ENCODE measurements at places on chromosomes 7 and 10.

- no peak for DNase-seq
Measured at GRCh38 chr7:131570401-131570800, 14.0 kb upstream of the PODXL start.

DNA sequence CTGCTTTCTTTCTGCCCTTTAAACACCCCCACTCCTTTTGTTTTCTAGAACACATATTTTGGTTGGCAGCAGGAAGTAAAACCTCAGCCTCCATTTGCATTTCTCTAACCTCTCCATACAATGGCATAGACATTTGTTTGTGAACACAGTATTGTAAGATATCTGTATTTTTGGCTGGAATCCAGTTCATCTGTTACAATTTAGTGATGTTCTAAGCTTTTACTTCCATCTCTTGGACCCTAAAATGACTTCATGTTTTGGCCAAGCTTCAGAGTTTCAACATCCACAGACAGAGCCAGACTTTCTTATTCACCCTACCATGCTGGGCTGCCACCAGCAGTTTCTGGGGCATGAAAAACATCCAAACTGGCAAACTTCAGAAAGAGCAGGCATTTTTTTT is 21.1 kb upstream of the AUTS2 start:
- no peak for DNase-seq

- no peak for DNase-seq
Measured at GRCh38 chr7:87480386-87480785, 4.9 kb upstream of the ABCB4 start.

GRCh38 chr10:63241841-63242281 is 108.7 kb downstream of the NRBF2 start:
- DNase-seq = no peak

GRCh38 chr7:4707980-4708411 is 25.9 kb downstream of the FOXK1 start:
- DNase-seq = no peak

GRCh38 chr10:126500185-126500584 is 111.9 kb upstream of the ADAM12 start:
- no peak for DNase-seq

GRCh38 chr10:329361-330099 is 194.3 kb downstream of the ZMYND11 start:
- no peak for DNase-seq

- no peak for DNase-seq
Measured at GRCh38 chr10:74437822-74438221, 286.8 kb downstream of the ADK start.

DNA sequence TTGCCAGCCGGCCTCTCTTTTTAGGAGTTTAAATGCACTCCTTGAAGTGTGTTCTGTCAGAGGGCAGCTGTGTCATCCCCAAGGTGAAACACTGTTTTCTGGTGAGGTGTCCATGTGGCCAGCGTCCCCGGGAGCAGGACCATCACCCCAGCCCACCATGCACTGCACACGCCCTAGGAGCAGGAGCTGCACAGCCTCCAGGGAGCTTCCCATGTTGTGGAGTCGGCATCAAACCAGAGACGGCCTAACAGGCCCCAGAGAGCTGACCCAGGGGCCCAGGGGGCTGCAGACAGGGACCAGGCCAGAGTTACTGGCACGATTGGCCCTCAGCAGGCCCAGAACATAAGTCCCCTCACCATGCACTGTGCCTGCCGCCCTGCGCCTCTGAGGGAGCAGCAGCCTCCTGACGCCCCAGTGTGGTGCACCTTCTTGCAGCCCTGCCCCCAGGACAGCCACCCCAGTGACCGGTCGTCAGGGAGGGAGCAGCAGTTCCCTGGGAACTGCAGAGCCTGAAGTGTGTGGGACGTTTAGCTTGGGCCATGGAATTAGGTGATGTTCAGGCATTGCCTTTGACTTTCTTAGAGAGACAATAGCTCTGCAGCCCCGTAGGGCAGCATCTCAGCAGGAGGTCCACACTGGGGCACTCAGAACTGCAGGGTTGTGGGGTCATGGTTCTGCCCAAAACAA is 97.9 kb downstream of the NKX6-2 start:
- DNase-seq = no peak

DNA sequence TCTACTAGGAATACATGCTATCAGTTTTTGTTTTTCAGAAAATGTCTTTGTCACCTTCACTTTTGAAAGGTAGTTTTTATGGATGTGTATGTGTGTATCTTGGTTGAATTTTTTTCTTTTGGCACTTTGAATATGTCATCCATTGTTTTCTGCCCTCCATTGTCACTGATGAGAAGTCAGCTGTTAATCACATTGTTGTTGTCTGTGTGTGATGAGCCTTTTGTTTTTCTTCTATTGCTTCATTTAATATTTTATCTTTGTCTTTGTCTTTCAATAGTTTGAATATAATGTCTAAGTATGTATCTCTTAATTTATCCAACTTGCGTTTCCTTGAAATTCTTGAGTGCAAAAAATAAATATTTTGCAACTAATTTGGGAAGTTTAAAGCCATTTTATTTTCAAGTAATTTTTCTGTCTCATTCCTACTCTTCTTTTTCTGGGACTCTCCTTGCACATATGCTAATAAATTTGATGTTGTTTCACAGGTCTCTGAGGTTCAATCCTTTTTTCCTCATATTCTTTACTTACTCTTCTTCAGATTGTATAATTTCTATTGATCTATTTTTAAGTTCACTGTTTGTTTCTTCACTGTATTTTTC is 546.9 kb upstream of the GHITM start:
- no peak for DNase-seq

DNA sequence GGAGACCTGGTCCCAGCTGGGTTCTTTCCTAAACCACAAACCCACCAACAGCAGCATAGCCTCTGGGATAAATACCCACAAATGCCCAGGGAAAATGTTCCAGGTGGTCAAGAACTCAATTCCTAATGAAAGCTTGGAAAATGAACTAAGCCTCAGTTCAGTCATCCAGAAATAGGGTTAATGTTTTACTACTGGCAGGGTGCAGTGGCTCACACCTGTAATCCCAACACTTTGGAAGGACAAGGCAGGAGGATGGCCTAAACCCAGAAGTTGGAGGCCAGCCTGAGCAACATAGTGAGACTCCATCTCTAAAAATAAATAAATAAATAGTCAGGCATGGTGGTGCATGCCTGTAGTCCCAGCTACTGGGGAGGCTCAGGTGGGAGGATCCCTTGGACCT is 82.2 kb downstream of the SVOPL start:
- DNase-seq = no peak

- DNase-seq = no peak
Measured at GRCh38 chr10:132107949-132108877, 42.5 kb downstream of the JAKMIP3 start.

DNA sequence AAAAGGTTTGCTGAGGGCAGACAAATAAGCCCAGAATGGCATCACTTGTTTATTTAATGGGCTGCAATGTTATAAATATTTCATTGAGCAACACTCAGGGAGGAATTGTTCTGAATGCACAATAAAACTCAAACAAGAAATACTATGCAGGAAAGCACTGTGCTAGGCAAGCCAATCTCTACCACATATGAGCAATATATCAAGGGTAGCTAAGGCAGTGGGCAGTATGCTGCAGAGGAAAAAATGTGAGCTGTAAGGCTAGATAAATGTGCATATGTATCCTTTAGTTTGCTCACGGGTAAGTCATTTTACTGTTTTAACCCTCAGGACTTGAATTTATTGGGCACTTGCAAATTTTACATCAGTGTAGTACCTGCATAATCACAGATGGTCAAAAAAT is 349.6 kb downstream of the CDC14C start:
- DNase-seq = no peak

- DNase-seq = peak; percentile 28
Measured at GRCh38 chr7:3461923-3462322, 160.9 kb downstream of the SDK1 start.

GRCh38 chr10:61153771-61154170 is 209.8 kb upstream of the RHOBTB1 start:
- DNase-seq = no peak

DNA sequence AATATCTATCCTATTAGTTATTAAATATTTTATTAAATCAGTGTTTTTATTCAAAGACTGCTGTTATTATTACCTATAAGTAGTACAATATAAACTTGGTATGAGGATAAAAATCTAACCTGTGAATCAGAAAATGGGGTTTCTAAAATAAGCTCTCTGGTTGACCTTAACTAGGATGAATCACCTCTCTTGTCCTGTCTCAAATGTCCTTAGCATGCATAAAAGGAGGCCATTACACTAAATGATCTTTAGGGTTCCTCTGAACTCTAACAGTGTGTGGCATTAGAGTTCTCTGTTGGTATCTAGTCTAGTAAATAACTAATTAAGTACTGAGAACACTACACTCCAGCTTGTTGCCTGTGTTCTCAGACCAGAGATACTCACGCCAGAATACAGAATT is 143.1 kb upstream of the LRRTM3 start:
- no peak for DNase-seq

GRCh38 chr7:17021205-17021604 is 139.4 kb upstream of the AGR3 start:
- DNase-seq = no peak

- no peak for DNase-seq
Measured at GRCh38 chr7:2823130-2823529, 21.0 kb downstream of the GNA12 start.

DNA sequence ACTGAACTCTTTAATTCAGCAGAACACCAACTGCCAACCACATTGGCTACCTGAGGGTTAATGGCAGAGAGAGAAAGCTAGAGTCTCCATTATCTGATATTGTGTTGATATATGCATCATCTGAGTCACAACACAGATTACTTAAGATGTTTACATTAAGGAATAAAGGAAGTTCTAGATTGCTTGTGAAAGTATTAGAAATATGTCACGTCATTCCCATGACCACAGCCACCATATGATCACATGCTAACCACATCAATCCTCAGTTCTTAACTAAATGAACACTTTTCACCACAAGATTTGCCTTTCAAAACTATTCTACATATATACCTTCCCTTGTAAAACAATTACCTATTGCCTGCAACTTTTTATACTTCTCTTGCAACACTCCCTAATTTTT is 337.9 kb downstream of the FGFR2 start:
- DNase-seq = no peak

- no peak for DNase-seq
Measured at GRCh38 chr10:122435212-122435827, 19.1 kb upstream of the ARMS2 start.

DNA sequence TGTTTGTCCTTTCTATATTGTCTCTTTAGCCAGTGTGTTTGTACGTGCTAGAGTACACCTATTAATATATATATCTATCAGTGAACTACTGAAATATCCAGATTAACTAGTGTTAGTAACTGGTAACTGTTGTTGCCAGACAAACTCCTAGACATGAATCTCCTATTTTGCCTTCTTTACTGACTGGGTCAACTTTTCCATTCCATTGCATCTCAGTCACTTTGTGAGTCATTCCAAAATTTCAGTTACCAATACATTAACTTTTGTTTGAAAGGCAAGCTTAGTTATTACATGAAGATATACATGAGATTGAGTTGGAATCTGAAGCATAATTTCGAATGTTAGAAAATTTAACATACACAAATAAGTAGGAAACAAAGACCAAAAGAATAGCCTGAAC is 51.4 kb downstream of the BTAF1 start:
- no peak for DNase-seq

DNA sequence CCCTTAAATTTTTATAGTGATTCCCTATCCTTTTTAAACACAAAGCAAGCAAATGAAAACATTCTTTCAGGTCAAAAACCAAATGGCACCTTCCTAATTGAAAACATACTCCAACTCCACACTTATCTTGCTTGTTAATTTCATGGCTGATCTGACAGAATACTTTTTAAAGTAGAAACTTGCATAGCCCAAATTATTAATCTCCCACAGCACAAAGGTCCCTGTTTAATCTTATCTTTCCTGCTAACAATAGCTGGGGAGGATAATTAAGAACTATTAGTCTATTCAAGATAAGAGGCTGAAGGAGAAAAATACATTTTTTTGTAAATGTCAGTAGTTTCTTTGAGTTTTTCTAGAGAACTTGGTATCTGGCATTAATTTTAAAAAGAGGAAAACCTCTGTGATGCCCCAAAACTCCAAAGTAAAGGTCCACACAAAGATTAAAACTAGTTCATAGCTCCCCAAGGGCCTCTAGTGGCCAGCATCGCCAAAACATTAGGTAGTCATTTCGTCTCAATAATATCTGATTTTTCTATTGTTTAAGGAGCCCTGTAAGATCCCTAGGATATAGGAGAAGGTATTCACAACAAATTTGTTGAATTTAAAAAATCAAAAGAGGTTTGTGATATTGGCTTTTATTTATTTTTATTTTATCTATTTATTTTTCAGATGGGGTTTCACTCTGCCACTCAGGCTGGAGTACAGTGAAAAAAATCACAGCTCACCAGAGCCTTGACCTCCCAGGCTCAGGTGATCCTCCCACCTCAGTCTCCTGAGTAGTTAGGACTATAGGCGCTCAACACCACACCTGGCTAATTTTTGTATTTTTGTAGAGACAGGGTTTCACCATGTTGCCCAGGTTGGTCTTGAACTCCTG is 14.7 kb downstream of the CDNF start:
- DNase-seq = no peak

- no peak for DNase-seq
Measured at GRCh38 chr10:98380493-98381339, 34.3 kb downstream of the PYROXD2 start.

DNA sequence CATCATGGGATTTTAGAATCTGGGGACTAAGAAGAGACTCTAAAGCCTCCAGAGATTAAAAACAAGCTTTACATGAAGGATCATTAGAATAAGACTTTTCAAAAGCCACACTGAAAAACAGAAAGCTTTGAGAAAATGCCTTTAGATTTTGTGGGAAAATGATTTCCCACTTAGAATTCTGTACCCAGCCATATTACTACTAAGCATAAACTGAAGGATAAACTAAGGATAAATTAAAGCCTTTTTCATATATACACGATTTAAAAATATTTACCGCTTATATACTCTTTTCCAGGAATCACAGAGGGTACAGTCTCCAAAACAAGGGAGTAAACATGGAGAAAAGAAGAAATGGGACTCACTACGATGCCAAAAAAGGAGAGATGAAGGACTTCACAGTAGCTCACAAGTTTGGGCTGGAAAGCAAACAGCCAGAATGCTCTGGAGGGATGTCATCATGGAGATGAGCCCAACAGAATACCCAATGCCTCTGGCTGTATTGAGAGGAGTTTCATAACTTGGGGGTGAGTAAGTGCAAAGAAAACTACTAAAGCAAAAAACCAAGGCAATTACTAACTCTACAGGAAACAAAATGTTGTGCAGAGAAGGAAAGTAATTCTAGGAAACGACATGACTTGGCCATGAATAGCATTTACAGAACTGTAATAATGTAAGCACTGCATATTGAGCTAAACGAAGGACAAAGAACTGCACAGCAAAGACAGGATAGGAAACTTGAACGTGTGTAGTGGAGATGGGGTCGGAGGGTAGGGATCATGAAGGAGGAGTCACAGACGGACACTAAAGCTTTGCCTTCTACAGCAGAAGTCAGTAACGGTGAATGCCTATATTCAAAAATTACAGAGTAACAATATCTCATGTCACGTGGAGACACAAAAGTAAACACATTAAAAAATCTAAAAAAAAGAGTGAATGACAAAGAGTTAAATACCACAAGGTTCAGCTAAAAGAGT is 61.4 kb upstream of the ASAH2 start:
- no peak for DNase-seq

All from activated T-helper 1 cell treated with anti-CD3 and anti-CD28 coated beads, Interleukin-2, amount 50 U/mL, for 16 hours (primary cell).